ENCODE measurements at places on chromosomes 2 and 18. TPM values are rescaled to one million over a fixed set of nuclear protein-coding genes. Genes with fewer than 3 reads are reported as not detected.

DNA sequence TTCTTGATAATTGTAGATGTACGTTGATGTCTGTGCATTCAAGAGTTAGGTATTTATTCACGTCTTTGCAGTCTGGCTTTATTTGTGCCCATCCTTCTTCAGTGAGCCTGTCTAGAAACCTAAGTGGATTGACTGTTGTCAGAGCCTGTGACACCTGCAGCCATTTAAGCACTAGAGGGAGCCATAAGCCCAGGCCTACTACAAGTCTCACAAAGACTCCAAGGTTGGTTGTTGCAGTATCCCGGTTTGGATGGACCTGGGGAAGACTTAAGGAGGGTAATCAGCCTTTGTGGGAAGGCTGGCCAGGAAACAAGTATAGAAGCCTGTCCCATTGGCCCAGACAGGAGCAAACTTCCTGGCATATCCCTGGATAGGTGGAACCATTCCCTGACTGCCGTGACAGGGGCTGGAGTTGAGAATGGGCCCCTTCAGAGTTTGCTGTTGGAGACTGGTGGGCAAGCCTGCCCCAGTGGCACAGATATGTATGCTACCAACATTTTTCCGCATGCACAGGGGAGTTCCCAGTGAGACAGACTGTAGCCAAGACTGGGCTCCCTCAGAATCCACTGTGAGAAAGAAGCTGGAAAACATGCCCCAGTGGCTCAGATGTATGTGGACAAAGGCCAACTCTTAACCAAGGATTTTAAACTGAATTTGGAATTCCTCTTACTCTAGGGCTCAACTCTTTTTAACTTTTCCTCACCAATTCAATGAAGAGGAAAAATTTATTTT lies 9.3 kb upstream of the LRRC30 start:
- H3K4me1 ChIP-seq, result no peaks in the 10 kb centered on the region
- no peak overlapping the region for H3K4me3 ChIP-seq
- no peaks in the 10 kb centered on the region for H3K27me3 ChIP-seq
- H3K27ac ChIP-seq, result no peak overlapping the region
- no peak for DNase-seq

- H3K4me1 ChIP-seq, result no peaks in the 10 kb centered on the region
- H3K27me3 ChIP-seq, result no peaks in the 10 kb centered on the region
- no peak overlapping the region for H3K27ac ChIP-seq
- peak; percentile 46 for DNase-seq
- no peaks in the 10 kb centered on the region for H3K36me3 ChIP-seq
- no peak overlapping the region for H3K4me3 ChIP-seq
Measured at GRCh38 chr2:99692785-99693184, 203.0 kb upstream of the REV1 start.

GRCh38 chr2:101480764-101481163 lies 5.9 kb upstream of the RFX8 start:
- H3K4me3 ChIP-seq, result no peak overlapping the region
- no peaks in the 10 kb centered on the region for H3K36me3 ChIP-seq
- H3K27me3 ChIP-seq, result no peaks in the 10 kb centered on the region

GRCh38 chr2:69253611-69254301 lies 133.3 kb downstream of the GFPT1 start:
- DNase-seq, result peak; percentile 90
- peak overlapping the region; percentile 66 for H3K27ac ChIP-seq
- no peaks in the 10 kb centered on the region for H3K36me3 ChIP-seq
- no peaks in the 10 kb centered on the region for H3K27me3 ChIP-seq

DNA sequence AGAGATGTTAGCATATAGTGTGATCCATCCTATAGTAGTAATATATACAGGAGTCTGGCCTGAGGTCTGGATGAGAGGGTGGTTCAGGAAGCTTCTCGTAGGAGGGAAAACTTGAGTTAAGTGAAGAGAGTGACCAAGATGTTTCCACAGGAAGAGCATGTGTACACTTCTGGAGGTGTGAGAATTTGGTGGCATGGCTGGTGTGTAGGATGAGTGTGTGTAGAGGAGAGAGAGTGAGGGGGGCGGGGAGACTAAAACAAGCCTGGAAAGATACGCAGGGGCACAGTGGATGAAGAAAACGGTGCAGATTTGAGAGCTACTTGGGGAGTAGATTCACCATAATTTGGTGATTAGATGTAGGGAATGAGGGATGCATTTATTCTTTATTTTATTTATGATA lies 43.5 kb upstream of the CTLA4 start:
- H3K36me3 ChIP-seq, result no peaks in the 10 kb centered on the region
- DNase-seq, result no peak
- H3K27me3 ChIP-seq, result no peaks in the 10 kb centered on the region
- no peak overlapping the region for H3K4me3 ChIP-seq

GRCh38 chr2:37588316-37588777 lies 83.1 kb downstream of the CDC42EP3 start:
- no peak for DNase-seq
- no peak overlapping the region for H3K4me3 ChIP-seq
- no peak overlapping the region for H3K27ac ChIP-seq
- H3K4me1 ChIP-seq, result peaks cover 37% of the 10 kb centered on the region
- H3K36me3 ChIP-seq, result no peaks in the 10 kb centered on the region

DNA sequence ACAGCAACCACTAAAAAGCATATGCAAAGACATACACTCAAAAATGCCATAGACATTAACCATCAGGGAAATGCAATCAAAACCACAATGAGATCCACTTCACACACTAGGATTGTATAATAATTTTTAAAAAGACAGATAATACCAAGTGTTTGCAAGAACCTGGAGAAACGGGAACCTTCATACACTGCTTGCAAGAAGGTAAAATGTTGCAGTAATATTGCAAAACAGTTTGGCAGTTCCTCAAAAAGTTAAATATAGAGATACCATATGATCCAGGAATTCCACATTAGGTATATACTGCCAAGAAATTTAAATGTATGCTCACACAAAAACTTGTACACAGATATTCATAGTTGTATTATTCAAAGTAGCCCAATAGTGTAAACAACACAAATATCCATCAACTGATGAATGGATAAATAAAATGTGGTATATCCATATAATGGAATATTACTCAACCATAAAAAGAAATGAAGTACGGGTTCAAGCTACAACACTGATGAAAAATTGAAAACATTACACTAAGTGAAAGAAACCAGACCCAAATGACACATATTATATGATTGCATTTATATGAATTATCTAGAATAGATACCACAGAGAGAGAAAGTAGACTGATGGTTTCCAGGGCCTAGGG lies 14.7 kb upstream of the CHMP3 start:
- no peaks in the 10 kb centered on the region for H3K36me3 ChIP-seq
- DNase-seq, result no peak
- no peak overlapping the region for H3K27ac ChIP-seq
- H3K4me3 ChIP-seq, result no peak overlapping the region
- H3K27me3 ChIP-seq, result no peaks in the 10 kb centered on the region
- no peaks in the 10 kb centered on the region for H3K4me1 ChIP-seq

- H3K36me3 ChIP-seq, result no peaks in the 10 kb centered on the region
- no peak overlapping the region for H3K27ac ChIP-seq
- H3K4me1 ChIP-seq, result peaks cover 9% of the 10 kb centered on the region
- no peak overlapping the region for H3K4me3 ChIP-seq
- no peak for DNase-seq
Measured at GRCh38 chr2:143026411-143027054, 102.7 kb upstream of the ARHGAP15 start.

DNA sequence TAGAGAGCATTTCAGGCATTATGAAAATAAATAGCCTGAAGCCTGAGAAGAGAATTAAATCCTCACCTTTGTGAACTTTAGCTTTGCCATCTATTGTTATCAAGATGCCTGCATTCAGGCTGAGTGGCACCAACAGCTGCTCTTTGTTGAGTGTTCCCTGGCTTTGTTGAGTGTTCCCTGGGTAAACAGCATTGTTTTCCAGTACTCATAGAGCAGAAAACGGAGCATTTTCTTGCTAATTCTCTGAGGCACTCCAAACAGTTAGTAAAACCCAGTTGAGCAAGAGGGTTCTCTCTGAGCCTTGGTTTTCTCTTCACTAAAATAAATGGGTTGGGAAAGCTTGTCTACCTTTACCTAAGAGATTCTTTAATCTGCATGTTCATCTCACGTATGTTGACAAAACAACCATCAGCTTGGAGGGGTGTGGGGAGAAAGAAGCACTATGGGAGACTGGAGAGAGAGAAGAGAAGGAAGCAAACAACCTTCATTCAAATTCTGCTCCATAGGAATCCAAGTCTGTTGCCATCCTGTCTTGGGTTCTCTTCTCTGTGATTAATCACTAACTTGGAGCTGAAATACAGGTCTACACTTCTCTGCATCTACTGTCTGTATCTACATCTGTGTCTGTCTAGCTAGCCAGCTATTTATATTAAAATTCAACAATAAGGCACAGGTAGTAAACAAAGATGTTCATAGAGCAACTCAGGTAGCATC lies 567.0 kb upstream of the SOX11 start:
- no peak for DNase-seq
- H3K4me1 ChIP-seq, result no peaks in the 10 kb centered on the region
- no peak overlapping the region for H3K27ac ChIP-seq
- H3K4me3 ChIP-seq, result no peak overlapping the region
- H3K36me3 ChIP-seq, result no peaks in the 10 kb centered on the region
- H3K27me3 ChIP-seq, result no peaks in the 10 kb centered on the region

DNA sequence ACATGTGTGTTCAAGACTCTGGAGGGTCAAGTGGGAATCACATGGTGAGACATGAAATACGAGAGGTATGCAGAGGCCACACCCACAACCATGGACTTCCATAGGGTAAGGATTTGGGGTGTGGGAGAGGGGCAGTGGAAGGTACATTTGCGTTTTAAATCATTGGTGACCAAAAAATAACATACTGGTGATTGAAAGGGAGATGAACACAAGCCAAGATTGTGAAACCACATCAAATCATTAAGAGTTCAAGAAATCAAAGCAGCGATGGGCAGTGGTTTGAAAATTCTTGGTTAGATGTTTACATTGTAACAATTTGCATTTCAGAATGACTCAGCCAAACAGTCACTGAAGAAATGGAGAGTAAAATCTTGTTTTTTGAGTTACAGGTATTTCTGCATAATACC lies 1.9 kb upstream of the CABYR start:
- H3K27me3 ChIP-seq, result no peaks in the 10 kb centered on the region
- no peak for DNase-seq
- no peaks in the 10 kb centered on the region for H3K36me3 ChIP-seq
- no peak overlapping the region for H3K27ac ChIP-seq

DNA sequence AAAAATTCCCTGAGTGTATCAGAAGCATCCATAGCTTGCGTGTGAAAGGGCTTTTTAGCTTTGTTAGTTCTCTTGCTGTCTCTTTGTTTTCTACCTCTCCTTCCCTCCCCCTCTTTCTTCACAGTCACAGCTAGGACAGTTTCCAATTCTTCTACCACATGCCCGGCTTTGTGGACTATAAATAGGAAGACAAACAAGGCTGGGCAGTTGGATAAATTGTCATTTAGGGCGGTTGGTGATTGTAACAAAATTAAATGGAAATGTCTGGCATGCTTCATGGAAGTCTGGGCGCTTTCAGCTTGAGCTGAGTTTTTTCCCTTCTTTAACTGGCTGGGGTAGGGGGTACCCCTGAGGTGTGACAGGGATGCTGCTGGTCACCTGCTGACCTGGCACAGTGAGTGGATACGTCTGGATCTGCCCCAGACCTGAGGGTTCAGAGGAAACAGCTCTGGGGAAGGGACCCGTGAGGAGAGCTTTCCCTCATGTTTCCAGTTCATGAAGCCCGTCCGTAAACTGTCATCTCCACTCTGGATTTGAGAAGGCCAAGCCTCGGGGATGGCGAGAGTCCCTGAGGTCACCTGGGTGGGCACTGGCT lies 29.0 kb upstream of the GIGYF2 start:
- H3K4me1 ChIP-seq, result no peaks in the 10 kb centered on the region
- H3K27me3 ChIP-seq, result no peaks in the 10 kb centered on the region
- no peak overlapping the region for H3K4me3 ChIP-seq
- H3K36me3 ChIP-seq, result peaks cover 10% of the 10 kb centered on the region

The LIPG gene
- 0.93 TPM for total RNA-seq

- H3K27ac ChIP-seq, result no peak overlapping the region
- H3K36me3 ChIP-seq, result no peaks in the 10 kb centered on the region
- H3K4me1 ChIP-seq, result no peaks in the 10 kb centered on the region
- no peak for DNase-seq
Measured at GRCh38 chr2:16302431-16303272, 362.3 kb downstream of the MYCN start.

DNA sequence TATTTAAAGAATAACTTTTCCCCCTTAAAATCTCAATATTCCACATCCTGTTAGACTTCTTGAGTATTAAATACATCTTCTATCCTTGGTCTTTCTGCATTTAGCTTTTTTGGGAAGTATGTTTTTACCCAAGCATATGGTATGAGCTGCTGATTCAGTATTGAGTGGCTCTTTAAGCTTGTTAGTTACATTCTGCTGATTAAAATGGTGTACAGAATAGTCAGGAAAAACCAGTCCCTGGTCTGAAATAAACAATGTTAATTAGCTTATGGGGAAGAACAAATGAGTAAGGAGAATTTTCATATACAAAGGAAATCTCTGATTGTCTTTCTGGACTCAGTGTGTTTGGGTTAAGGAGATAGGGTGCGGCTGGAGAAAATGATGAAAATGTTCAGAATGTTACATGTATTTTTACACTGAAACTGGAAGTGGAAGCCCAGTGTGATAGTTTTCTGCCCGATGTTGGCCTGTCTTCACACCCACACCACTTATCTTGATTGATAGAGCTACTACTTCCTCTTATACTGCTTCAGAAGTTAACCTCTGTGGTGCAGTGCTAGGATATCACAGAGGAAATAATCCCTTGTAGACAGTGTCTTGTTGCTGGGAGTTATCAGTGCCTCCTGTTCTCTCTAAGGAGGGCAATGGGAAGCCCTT lies 84.0 kb downstream of the MSH2 start:
- H3K27me3 ChIP-seq, result no peaks in the 10 kb centered on the region
- no peaks in the 10 kb centered on the region for H3K4me1 ChIP-seq
- H3K36me3 ChIP-seq, result peaks cover 5% of the 10 kb centered on the region
- no peak overlapping the region for H3K4me3 ChIP-seq
- no peak for DNase-seq

GRCh38 chr2:168583710-168584521 lies 127.8 kb downstream of the CERS6 start:
- no peak overlapping the region for H3K4me3 ChIP-seq
- no peaks in the 10 kb centered on the region for H3K36me3 ChIP-seq
- peaks cover 25% of the 10 kb centered on the region for H3K4me1 ChIP-seq
- DNase-seq, result no peak
- H3K27me3 ChIP-seq, result no peaks in the 10 kb centered on the region
- peak overlapping the region; percentile 61 for H3K27ac ChIP-seq

The CDH7 gene
- total RNA-seq, result not detected

DNA sequence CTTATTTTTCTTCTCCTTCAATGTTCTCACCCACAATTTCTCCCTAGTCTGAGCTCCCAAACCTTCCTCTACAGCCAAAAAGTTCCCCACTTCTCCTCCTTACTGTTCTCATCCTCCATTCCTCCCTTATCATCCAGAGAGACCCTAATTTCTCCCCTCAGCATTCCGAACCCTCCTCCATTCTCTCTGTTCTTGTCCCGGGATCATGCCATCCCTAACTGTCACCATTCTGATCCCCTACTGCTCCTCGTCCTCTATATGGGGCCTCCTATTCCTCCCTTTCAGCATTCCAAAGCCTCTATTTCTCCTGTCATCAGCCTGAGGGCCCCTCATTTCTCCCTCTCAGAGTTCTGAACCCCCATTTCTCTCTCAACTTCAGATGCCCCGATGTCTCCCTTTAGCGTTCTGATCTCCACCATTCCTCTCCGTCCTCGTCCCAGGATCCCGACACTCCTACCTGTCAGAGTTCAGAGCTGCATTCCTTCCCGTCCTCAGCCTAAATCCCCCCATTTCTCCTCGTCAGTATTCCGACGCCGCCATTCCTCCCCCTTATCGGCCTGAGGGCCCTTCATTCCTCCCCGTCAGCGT lies 522 bp downstream of the MBD1 start:
- H3K4me1 ChIP-seq, result peaks cover 29% of the 10 kb centered on the region
- no peaks in the 10 kb centered on the region for H3K27me3 ChIP-seq
- H3K4me3 ChIP-seq, result peak overlapping the region; percentile 92
- DNase-seq, result no peak
